Left renal pelvis (tissue), 4 donors: ENCODE measurements at places on chromosomes 6 and 20. TPM values are rescaled to one million over a fixed set of nuclear protein-coding genes. Genes with fewer than 3 reads are reported as not detected.

DNA sequence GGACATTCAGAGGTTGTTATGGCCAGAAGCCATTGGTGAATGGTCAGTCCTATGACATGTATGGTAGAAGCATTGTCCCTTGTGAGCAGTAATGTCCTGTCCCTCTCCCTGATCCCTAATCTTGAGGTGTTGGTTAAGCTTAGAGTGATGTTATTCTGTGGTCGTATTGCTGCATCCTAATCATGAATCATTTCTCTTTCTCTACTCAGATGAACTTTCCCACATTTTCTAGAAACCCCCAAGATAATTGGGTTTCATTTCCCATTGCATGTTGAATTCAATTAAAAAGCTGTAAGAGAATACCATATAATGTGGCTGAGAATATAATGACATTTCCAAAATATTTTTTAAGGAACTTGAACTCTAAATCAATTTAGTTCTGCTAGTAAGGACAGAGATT, 175.1 kb downstream of the PLCB4 start:
- DNase-seq: no peak

DNA sequence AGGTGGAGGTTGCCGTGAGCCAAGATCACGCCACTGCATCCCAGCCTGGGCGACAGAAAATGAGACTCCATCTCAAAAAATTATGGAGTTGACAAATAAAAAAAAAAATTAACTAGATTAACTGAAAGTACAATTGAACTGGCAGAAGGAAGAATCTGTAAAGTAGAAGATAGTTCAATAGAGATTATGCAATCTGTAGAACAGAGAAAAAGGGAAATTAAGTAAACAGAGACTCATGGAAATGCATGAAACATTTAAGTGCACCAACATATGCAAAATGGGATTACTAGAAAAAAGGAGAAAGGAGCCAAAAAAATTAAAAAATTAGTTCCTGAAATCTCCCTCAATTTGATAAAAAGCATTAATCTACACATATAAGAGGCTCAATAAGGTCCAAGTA, 188.8 kb upstream of the KHDRBS2 start:
- no peak for DNase-seq

DNA sequence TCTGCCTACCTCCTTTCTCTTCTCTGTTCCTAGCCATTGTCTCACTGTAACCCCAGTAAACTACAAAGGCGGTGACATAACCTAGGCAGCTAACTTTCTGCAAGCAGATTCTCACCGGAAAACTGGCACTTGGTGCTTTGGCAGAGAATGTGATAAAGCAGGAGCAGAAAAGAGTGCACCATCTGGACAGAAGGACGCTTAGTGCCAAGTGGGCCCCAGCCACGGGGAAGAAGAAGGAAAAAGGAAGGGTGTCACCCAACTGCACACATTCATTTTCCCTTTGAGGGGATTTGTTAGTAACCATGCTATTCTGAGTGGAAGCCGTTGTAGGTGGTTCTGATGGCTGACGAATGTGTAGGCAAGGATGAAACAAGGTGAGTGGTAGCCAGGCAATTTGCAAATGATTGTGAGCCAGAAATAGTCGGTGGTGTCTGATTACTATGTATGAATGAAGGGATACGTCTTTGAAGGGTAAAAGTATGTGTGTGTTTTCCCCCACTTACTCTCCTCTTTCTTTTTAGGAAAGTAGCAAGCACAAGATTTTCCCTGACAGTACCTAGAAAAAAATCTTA, 148.3 kb upstream of the STXBP5 start:
- DNase-seq: no peak

GRCh38 chr6:21457647-21458046, 135.9 kb upstream of the SOX4 start:
- no peak for DNase-seq

- no peak for DNase-seq
Measured at GRCh38 chr20:53148771-53149147, 176.6 kb downstream of the TSHZ2 start.

THBD gene
- 4.2 TPM for polyA plus RNA-seq

TTK gene
- 18.3 TPM for polyA plus RNA-seq

BTN2A1 gene
- polyA plus RNA-seq: 28.5 TPM

PTCHD4 gene
- polyA plus RNA-seq: 2.8 TPM

HDGFL1 gene
- not detected for polyA plus RNA-seq

TMEM14B gene
- polyA plus RNA-seq: 75.1 TPM
